Ecto neural progenitor cell (in vitro differentiated cells): ENCODE measurements at places on chromosomes 2 and 18.

DNA sequence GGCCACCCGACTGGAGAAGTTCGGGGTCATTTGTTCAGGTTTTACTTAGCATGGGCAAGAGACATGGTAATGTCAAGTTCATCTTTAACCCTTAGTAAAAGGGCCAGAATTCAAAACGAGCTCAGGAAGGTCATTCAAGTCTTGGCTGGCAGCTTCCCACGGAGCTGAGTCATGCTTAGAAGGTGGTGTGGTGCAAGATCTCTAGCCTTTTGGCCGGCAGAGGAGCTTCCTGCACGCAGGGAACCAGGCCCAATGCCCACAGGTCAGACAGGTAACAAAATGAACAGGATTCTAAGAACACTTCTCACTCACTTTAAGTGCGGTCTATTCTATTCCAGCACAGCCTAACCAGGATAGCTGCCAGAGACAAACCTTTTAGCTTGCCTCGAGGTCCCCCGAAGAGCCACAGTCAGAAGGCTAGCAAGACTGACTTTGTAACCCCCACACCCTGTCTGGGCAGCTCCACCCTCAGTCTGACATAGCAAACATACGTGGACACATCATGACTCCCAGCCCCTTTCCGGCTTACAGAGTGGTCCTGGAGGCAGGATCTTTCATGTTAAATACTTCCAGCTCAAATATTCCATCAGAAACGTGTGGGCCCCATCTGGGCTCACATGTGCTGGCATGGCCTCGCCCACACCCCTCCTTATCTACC lies 292.7 kb downstream of the BCL11A start:
- no peak for DNase-seq

GRCh38 chr2:3487028-3487425 lies 32.3 kb downstream of the ADI1 start:
- DNase-seq = no peak

DNA sequence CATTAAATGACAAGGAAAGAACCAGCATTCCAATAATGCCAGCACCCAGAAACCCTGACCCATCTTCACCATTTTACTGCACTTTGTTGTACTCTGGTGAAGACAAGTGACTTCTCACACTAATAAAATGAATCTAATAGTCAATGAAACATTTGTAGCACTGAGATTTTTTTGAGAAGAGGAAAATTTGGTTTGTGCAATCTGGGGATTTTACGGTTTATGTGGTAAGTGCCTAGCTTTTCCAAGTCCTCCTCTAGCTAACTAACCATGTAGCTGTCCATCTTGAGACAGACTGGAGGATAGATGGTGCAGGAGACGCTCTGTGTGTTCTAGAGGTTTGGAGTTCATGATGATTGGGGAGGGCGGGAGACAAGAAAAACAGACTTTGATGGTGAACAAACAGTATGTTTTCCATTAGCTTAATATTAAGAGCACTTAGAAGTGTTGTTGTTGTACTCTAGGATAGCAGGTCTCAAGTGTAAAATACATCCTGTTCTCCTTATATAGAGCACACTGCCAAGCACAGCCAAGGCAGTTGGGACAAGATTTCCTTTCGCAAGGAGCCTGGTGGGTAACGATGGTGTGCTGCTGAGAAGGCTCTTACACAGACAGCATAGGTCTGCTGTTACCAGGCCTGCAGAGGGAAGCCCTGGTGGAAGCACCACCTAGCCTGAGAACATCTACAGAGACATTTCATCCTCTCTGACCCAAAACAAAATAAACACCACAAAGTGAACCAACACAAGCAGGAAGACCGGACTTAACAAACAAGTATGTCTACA lies 83.7 kb downstream of the BCL11A start:
- no peak for DNase-seq

DNA sequence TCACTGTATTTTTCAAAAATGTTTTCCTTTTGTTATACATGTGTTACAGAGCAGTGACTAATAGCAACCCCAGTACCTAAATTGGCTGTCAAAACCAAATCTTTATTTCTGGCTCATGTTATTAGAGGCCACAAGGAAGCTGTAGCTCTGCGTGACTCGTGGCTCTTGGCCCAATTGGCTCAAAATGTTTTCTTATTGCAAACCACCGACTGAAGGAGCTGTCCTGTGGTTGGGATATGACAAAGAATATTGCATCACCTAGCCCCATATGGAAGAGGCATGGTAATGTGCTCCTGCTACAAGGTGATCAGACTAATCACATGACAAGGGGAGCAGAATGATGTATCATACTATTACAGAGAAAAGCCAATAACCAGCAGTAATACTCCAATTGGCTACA lies 1058.5 kb downstream of the CBLN2 start:
- DNase-seq = no peak

DNA sequence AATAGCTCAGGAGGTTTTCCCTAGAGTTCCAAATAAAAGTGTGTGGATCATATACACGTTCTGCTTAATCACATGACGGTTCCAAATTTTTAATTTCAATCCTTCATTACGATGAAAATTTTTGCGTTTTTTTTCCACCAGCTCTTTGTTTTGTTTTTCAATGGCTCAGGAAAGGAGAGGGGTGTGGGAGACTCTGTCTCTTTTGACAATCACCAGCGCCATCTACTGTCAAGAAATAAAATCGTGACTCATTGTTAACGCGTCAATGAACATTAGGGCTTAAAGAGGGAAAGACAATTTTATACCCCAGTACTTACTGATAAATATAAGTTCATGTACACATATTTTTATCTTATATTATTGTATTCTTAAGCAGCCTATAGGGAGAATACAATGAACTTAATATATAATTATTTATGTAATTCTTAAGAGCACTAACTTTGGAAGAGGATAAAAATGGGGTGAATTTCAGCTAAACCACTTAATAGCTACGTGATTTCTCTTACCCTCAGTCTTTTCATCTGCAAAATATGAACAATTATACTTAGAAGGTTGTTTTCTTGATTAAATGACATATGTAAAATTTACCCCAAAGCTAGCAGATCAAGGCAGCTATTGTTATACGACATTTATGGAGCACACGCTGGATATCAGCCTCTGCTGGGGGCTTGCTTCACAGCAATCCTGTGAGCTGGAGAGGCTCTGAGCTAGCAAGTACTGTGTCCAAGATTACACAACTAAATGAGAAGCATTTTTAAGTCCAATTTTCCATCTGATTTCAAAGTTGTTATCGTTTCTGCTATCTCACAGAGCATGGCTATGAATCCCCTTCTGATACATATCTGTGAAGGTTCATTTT lies 47.4 kb upstream of the RMDN2 start:
- no peak for DNase-seq

- DNase-seq = no peak
These were observed 5.5 kb upstream of the ARL4C start for GRCh38 chr2:234502285-234502918.

DNA sequence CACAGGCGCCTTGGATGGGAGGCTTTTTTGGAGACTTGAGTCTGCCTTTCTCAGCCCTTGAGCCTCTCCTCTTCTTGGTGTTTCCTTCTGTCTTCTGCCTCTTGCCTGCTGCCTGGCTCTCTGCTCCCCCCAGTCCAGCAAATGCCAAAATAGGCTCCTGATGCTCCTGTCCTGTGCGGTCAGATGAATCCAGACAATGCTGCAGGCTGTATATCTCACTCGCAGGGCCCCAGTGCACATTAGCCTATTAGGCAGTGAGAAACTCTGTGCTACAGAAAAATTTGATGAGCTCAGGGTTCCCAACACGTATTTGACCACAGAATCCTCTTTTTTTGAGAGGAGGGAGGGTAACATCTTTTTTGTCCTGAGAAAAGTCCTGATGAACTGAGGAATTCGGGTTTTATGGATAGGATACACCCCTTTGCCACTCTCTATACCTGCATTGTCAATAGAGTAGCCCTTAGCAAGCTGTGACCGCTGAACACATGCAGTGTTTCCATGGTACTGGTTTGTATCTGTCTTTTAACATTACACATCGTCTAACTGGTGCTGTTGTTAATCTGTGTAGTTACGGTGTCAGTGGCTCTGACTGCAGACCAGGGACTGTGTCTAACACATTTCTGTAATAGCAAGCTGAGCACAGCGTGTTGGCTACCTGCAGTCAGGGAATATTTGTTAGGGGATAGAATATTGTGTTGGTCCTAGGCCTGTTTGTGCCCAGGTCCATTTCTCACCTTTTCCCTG lies 50.8 kb downstream of the FAM228A start:
- DNase-seq = no peak

- DNase-seq = no peak
These were observed 14.5 kb downstream of the DNAJC27 start for GRCh38 chr2:24957221-24957620.

DNA sequence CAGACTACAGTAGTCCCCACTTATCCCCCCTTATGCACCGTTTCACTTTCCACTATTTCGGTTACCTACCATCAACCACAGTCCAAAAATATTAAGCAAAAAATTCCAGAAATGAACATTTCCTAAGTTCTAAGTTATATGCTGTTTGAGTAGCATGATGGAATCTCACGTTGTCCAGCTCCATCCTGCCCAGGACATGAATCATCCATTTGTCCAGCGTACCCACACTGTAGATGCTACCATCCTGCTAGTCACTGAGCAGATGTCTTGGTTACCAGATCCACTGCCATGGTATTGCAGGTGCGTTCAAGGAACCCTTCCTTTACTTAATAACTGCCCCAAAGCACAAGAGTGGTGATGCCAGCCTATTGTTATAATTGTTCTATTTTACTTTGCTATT lies 87.9 kb downstream of the ACVR1 start:
- no peak for DNase-seq

GRCh38 chr2:101949304-101949703 lies 42.5 kb upstream of the IL1R2 start:
- DNase-seq = no peak

DNA sequence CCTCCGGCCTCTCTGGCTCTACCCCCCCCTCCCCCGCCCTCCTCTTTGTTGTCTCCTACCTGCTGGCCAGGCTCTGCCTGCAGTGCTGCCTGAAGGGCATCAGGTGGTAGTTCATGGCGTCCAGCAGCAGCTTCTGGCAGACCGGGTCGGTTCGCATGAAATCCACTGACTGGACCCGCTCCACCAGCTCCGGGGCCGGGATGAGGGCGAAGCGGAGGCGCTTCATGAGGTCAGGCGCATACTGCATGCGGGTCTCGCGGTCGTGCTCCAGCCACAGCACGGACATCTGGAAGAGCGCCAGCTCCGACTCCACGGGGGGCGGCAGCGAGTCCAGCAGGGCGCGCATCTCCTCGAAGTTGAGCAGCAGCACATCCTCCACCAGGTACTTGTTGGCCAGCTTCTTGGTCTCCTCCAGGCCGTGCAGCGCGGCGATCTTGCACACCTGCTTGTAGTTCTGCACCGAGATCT lies 3.2 kb downstream of the KLHL14 start:
- DNase-seq = peak; percentile 74

DNA sequence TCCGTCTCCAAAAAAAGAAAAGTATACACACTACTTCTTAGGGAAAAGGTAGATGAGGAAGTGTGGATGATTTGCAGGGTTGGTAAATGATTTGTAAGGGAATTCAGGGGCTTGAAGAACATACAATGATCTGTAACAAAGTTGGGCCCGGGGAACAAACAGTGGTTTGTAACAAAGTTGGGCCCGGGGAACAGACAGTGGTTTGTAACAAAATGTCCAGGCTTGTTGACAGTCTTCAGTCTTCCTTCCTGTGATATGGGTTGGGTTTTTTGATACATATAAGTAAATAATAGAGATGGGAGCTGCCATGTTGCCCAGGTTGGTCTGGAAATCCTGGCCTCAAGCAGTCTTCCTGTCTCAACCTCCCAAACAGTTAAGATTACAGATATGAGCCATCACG lies 83.3 kb upstream of the UXS1 start:
- no peak for DNase-seq

GRCh38 chr2:214410918-214411554 lies at the start of gene VWC2L:
Gene VWC2L, plus strand, starts transcription at chr2:214411054. Its CDS starts 3,140 bp downstream, at chr2:214414194.
- DNase-seq = peak; percentile 87

GRCh38 chr2:1480671-1481076 lies 67.4 kb downstream of the TPO start:
- no peak for DNase-seq

- DNase-seq = peak; percentile 73
These were observed 21.9 kb downstream of the MRPL35 start for GRCh38 chr2:86221066-86221684.

DNA sequence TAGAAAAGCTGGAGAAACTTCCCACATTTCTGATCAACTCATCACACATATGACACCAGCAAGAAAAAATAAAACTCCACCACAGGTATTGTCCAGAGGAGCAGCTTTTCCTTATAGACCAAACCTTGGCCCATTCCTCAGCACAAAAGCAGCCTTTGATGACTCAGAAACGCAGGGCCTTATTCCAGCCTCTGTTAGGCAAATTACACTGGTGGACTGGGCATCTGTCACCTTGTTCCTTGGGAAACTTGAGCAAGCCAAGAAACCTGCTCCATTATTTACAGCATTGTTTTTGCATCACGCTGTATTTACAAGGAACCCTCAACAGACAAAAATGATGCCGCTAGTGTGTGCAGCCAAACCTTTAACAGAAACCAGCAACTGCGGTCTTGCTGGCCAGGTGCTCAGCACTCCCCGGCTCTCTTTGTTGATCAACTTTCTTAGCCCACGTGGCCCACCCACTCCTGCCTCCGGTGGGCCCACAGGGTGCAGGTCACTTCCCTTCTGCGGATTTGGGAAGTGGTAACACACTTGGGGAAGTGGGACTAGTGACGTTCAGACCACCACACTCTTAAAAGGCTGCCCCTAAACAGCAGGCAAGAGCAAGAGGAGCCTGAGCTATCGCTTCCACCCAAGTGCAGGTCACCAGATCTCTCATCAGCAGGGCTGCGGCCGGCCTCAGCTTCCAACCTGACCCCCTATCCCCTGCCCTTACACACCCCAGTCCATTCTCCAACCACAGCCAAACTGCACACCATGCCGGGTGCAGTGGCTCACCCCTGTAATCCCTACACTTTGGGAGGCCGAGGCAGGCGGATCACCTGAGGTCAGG lies 1.5 kb downstream of the AP1S3 start:
- DNase-seq = no peak

DNA sequence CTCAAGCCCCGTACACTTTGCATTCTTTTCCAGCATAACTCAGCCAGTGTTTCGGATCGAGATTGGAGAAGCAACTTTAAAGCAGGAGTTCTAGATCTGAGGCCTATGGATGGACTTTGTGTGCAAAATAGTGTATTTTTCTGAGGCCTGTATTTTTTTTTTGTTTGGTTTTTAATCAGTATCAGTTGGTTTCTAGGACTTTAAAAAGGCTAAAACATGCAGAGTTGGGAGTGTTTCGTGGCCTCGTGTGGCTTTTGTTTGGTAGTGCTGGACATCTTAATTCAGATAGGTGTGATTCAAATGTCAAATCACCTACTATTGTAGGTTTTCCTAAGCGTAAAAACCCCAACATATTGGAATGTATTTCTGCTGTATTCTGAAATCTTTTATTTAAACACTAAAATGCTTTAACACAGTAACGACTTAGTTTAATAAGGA lies 282 bp upstream of the PUS10 start:
- no peak for DNase-seq

GRCh38 chr2:10212827-10213226 lies 89.9 kb upstream of the HPCAL1 start:
- no peak for DNase-seq

- no peak for DNase-seq
These were observed 17.4 kb downstream of the AGAP1 start for GRCh38 chr2:235511187-235511661.
